ENCODE measurements at places on chromosomes 3 and 15. TPM values are rescaled to one million over a fixed set of nuclear protein-coding genes. Genes with fewer than 3 reads are reported as not detected.

- no peak overlapping the region for H3K27ac ChIP-seq
- DNase-seq = no peak
- no peaks in the 10 kb centered on the region for H3K4me1 ChIP-seq
- no peak overlapping the region for H3K4me3 ChIP-seq
- H3K27me3 ChIP-seq = no peaks in the 10 kb centered on the region
Observed at GRCh38 chr15:93200081-93200836, 111.2 kb upstream of the RGMA start.

- H3K4me1 ChIP-seq = no peaks in the 10 kb centered on the region
- H3K27ac ChIP-seq = no peak overlapping the region
- no peaks in the 10 kb centered on the region for H3K27me3 ChIP-seq
- DNase-seq = no peak
- H3K4me3 ChIP-seq = no peak overlapping the region
Observed at GRCh38 chr3:168272343-168272985, 176.7 kb upstream of the GOLIM4 start.

DNA sequence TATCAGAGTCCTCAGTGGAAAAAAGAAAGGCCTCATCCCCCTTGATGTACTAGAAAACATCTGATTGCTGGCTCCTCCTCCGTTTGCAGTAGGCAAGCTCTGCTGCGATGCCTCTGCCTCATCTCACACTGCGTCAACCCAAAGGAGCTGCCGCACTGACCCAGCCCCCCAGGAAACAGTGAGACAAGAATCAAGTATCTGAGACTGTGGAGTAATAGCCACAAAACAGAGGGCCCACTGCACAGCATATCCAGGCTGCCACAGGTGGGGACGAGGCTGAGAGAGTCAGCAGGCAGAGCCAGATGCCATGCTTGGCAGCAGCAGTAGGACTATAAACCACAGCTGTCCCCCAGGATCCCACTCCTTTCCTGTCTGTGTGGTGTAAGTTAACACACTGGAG is 165.9 kb downstream of the STAC start:
- H3K36me3 ChIP-seq = no peaks in the 10 kb centered on the region
- H3K4me3 ChIP-seq = no peak overlapping the region
- DNase-seq = no peak

DNA sequence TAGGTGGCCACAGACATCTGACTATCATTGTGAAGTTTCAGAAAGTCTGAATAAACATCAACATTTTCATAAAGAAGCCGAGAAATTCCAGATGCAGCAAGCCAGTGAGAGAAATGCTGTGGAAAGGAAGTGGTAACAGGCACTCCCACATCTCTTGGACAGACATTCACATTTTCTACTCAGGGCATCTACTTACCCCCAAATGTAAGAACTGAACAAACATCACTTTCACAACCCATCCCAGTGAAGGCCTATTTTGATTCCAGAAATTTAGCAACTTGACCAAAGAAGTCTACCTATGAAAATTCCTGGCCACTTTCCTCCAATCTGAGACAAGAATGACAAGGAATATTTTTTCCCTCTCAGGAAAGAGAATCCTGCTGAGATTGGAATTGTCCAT is 224.8 kb upstream of the DCBLD2 start:
- no peaks in the 10 kb centered on the region for H3K27me3 ChIP-seq
- H3K27ac ChIP-seq = no peak overlapping the region
- no peak overlapping the region for H3K4me3 ChIP-seq
- DNase-seq = no peak
- H3K4me1 ChIP-seq = no peaks in the 10 kb centered on the region

DNA sequence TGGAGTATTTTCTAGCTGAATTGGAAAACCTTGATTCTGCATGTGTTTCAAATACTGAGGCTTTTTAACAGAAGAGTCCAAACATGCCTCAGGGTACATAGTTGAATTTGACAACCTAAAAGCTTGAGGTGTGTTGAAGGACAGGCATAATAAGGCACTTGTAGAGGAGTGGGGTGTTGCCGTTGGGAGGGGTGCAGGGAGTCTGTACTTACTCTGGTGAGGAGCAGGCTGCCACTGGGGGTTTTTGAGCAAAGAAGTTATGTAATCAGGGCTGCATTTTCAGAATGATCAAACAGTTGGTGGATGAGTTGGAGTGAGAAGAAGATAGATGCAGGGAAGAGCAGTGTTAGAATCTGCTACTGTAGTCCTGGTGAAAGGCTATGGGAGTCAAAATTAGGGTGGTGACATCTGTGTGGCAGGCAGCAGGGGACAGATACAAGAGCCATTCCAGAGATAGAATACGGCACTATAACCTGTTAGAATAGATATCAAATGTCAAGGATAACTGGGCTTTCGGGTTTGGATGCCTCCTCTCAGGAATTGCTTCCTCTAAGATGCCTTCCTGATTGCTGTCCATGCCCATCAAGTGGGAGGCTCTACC is 161.6 kb downstream of the GHSR start:
- no peaks in the 10 kb centered on the region for H3K27me3 ChIP-seq
- no peak overlapping the region for H3K4me3 ChIP-seq
- no peaks in the 10 kb centered on the region for H3K36me3 ChIP-seq
- H3K4me1 ChIP-seq = peaks cover 45% of the 10 kb centered on the region
- H3K27ac ChIP-seq = peak overlapping the region; percentile 54
- DNase-seq = no peak

The FHIT gene
- 13.6 TPM for total RNA-seq

DNA sequence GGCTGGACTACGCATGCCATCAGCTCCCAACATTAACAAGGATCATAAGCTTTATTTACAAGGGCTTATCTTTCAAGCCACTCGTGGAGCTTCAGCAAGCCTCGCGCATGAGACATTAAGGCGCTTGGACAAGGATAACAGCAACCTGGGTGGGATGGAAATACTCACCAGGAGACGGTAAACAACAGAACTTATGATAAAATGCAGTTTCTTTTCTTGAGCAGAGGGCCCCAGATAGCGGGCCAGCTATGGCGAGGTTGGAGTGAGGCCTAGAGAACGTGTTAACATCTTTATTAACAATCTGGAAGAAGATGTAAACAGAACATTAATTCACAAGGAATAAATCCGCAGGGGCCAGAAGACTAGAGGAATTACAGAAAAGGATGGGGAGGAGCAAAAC is 158.2 kb downstream of the NTRK3 start:
- no peak overlapping the region for H3K27ac ChIP-seq
- no peaks in the 10 kb centered on the region for H3K4me1 ChIP-seq
- H3K27me3 ChIP-seq = peaks cover 8% of the 10 kb centered on the region
- DNase-seq = no peak
- no peak overlapping the region for H3K4me3 ChIP-seq

DNA sequence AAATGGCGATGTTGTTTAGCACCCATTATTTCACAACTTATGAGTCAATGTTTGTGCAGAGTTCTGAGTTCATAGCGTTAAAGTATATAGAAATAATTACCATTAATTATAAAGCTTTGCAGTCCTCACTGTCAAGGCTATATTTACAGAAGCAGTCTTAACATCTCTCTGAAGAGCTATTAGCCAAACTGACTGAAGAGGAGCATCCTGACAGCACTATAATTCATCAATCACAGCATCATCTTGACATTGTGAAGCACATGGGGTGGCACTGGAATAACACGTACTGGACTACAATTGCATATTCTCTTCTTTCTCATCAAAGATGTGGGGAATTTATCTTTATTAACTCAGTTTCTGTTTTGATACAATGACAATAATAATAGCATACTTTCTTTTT is 260.6 kb upstream of the MME start:
- no peaks in the 10 kb centered on the region for H3K27me3 ChIP-seq
- no peaks in the 10 kb centered on the region for H3K36me3 ChIP-seq
- no peak overlapping the region for H3K27ac ChIP-seq
- no peak overlapping the region for H3K4me3 ChIP-seq
- H3K4me1 ChIP-seq = no peaks in the 10 kb centered on the region
- no peak for DNase-seq

DNA sequence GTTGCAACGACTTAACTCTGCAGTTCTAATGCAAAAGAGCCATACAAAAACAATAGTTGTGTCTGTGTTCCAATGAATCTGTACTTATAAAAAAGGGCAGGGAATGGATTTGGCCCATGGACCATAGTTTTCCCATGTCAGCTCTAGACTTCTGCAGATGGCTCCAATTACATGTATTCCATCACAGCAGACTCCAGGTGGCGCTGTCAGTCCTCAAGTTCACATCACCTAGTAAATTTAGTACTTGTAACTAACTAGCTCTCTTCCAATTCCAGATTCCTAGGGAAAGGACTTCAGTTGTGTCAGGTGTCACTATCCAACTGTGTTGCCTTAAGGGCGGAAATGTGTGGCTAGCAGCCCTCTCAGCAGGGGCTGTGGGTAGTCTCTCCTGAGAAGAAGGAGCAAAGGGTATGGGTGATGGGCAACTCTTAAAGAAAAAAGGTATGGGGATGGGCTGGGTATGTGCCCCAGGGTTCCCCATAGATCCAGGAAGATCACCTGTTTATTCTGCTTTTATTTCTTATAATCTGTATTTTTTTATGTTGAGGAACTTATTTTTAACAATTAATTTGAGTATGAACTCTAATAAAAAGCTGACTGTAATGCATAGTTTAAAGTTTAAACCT is 36.2 kb downstream of the BBS4 start:
- peak; percentile 48 for DNase-seq
- H3K36me3 ChIP-seq = peaks cover 49% of the 10 kb centered on the region
- no peak overlapping the region for H3K4me3 ChIP-seq
- no peaks in the 10 kb centered on the region for H3K27me3 ChIP-seq
- no peaks in the 10 kb centered on the region for H3K4me1 ChIP-seq

Data from heart left ventricle (tissue), 16 donors.